ENCODE measurements at places on chromosomes 6 and 20.

- no peak for DNase-seq
Observed at GRCh38 chr6:143698329-143698728, 20.6 kb downstream of the PHACTR2 start.

- no peak for DNase-seq
Observed at GRCh38 chr20:49380337-49380780, 102.1 kb downstream of the KCNB1 start.

GRCh38 chr20:45337367-45338120, 10.7 kb downstream of the SDC4 start:
- DNase-seq: no peak

DNA sequence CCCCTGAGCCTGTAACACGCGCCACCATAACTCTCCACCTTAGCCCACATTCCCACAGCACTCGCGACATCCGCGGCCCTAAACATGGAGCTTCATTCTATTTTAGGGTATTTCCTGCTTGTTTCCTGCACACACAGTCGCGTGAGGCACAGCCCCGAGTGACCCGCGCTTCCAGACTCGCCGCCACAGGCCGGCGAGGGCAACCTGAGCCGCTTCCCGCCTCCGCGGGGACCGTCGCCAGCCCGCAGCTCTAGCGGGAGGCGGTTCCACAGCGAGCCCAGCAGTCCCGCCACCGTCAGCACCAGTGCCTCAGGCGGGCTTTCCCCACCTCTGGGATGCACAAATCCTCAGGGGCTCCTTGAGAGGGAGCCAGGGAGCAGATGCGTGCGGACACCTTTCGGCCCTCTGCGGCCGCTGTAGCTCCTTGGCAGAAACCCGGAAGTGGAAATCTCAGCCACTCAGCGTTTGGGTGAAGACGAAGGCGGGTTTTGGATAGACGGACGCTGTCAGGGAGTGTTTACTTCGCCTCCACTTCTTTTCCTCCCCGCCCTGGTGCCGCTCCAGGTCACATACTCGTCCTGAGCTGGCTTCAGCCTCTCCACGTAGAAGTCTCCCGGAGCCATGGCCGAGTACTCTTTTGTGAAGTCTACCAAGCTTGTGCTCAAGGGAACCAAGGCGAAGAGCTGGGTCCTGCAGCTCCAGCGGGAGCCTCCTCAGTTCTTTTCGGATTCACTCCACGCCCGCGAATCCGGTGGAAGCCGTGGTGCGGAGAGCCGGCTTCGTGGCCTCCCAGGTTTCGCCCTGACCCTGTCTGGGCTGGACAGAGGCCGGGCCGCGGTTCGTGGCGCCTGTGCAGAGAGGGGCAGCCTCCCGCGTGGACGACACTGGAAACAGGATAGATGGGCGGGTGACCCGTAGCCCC, 2177.4 kb upstream of the DEFB115 start:
- peak; percentile 97 for DNase-seq

- DNase-seq: no peak
Observed at GRCh38 chr20:44435630-44436335, 39.9 kb upstream of the TTPAL start.

DNA sequence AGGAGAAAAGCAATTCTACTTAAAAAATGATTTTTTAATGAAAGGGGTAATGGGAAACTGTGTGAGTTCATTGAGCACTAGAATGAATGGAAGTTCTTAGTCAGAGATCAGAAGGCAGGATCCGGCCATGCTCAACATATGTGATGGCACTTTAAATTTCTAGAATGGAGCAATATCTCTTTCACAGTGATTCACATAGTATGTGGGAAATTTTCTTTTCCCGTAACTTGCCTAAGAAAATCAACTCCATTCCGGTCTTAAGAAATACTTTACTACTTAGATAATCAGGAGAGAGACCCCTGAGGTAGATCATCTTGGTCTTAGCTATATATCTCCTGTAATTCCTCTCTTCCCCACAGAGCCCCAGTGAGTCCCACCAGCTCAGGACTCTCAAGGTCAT, 131.8 kb downstream of the SCML4 start:
- no peak for DNase-seq

- peak; percentile 14 for DNase-seq
Observed at GRCh38 chr6:90288404-90288803, 8.2 kb downstream of the BACH2 start.

DNA sequence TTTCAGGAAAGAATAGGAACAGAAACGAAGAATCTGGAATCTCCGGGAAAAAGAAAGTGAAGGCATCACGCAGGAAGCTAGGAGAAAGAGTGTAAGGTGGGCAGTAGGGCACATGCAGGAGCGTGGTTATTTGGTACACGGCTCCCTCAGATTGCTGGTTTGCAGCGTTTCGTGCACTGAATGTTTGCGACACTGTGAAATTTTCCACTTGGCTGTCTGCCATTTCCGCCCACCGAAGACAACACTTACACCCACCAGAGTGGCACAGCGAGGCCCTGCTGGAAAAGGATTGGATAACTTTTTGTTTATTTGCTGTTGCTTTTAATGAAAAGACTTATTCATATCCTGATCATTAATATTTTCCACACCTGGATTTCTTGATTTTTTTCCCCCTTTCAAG, 248.3 kb downstream of the GMPR start:
- no peak for DNase-seq

DNA sequence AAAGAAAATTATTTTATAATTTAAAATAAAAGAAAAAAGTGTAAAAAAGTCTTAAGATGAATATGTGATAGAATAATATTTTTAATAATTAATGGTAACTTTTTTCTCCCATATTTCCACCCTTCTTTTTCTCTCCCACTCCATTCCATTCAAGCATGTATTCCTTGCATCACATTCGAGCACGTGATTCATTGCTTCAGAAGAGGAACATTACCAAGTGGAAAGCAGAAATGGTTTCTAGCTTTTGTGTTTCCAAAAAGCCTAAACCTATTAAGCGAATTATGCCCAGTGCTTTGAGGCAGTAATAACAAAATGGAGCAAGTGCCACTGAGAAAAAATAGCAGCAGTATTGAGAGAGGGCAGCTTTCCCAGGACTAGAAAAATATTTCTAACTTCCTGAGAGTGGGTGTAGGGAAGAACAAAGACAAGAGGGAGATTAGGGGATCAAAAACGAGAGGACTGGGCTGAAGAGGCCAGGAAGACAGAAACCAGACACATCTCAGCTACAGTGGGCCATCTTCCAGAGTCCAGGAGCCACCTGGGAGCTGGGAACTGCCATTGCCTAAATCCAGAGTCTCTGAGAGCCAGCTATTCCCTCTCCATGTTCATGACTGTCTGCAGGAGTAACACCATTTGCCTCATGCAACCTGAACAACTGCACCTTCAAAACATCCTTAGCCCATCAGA, 15.0 kb upstream of the AKIRIN2 start:
- no peak for DNase-seq

DNA sequence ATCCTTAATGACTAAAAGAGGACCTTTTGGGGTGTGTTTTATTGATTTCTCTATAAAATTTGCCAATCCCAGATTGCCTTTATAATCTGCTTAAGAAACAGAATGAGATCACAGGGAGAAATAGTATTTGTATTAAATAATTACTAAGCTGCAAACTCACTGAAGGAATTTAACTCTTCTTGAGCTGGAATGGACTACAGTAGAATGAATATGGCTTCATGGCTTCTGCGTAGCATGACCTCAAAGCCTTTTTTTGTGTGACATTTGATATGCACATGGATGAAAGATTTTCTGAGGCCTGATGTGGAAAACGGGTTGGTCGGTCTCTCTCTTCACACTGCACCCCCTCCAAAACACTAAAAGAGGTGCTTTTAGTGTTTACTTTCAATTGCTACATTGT, 115.9 kb downstream of the QKI start:
- no peak for DNase-seq

DNA sequence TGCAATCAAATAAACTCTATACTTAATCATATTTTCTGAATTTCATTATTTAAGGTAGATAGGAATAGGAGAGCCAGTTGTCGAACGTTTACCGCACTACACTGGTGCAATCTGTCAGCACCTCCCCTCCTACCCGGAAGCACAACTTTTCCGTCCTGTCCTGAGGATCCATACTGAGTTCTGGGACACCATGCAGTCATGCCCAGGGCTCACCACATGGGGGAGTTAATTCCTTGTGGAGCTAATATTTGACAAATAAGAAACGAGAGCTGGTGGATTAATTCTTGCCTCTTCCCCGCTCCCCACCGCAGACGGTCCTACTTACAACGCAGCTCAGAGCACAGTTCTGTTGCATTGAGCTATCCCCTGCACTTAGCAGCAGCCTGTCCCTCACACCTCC, 107.7 kb upstream of the RALGAPA2 start:
- peak; percentile 21 for DNase-seq

- no peak for DNase-seq
Observed at GRCh38 chr20:2219481-2220006, 76.3 kb upstream of the TGM3 start.

DNA sequence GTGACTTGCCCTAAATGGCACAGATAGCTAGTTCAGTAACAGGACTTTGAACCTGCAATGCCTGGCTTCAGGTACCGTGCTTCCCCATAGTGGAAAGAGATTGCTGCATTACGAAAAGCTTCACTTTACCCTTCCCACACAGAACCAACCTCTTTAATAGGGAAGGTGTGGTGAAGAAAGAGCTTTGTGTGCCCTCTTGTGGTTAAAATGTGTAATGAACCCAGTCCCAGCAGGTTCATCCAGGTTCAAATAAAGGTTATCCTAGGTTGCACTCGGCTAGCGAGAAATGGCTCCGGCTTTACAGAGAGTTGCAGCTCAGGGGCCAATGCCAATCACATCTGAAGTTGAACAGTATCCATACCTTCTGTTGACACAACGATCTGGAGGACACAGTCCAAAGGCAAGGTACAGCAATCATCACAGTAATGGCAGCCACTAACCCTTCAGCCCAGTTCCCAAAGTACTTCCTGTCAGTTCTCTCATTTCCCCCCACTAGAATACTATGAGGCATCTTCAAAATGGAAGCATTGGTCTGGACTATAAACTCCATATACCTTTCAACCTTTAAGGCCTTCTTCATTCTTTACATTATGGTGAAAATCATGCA, 3.0 kb downstream of the DEFB115 start:
- DNase-seq: peak; percentile 47

DNA sequence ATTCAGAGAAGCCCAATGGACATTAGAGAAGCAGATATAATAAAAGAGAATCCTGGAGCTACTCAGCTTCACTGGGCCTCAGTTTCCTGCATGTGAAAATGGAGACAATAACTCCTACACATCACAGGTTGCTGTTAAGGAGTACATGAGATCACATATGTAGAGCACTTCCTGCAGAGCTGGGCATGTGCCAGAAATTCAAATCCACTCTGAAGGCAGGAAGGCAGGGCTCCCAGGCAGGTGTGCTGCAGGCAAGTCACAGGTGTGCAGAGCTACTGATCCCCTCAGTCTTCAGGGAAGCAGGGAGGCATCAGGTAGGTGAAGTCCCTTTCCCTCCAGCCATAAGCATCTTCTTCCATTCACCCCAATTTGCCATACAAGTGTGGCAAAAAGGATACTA, 48.0 kb downstream of the DST start:
- DNase-seq: peak; percentile 86

GRCh38 chr6:113625850-113626249, 231.3 kb upstream of the MARCKS start:
- DNase-seq: no peak

DNA sequence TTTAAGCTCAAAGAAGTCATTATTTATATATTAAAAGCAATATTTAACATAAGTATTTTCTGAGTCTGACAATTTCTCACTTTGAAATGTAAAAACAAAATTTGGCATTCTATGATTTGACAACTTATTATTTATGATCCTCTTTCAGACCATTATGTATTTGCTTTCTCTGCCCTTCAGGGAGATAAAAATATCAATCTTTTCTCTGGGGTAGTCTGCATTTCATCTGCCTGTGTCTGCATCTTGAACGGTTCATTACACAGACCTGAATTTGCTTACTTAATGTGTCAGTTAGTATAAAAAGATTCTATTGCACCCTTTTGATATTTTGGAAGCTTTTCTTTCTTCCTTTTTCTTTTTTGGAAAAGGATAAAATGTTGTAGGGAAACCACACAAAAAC, 354.0 kb upstream of the RGS17 start:
- no peak for DNase-seq

DNA sequence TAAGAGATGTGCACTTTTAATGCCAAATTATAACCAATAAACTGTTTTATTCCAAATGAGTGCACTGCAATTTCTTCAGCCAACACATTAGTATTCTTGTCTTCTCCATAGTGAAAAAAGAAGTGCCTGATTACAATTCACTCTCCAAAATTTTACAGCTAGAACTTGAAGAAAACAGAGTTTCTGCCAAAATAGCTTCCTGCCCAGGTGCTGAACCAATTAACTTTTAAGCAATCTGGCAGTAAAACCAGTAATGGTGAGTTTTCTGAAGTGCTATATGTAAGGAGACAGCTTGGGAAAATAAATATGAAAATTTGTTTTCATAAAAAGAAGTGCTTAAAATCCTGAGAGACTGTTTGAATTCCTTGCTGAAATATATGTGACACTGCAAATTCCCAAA, 266.0 kb upstream of the NT5E start:
- DNase-seq: no peak

GRCh38 chr6:26594730-26595632, 1.8 kb upstream of the ABT1 start:
- DNase-seq: peak; percentile 35

DNA sequence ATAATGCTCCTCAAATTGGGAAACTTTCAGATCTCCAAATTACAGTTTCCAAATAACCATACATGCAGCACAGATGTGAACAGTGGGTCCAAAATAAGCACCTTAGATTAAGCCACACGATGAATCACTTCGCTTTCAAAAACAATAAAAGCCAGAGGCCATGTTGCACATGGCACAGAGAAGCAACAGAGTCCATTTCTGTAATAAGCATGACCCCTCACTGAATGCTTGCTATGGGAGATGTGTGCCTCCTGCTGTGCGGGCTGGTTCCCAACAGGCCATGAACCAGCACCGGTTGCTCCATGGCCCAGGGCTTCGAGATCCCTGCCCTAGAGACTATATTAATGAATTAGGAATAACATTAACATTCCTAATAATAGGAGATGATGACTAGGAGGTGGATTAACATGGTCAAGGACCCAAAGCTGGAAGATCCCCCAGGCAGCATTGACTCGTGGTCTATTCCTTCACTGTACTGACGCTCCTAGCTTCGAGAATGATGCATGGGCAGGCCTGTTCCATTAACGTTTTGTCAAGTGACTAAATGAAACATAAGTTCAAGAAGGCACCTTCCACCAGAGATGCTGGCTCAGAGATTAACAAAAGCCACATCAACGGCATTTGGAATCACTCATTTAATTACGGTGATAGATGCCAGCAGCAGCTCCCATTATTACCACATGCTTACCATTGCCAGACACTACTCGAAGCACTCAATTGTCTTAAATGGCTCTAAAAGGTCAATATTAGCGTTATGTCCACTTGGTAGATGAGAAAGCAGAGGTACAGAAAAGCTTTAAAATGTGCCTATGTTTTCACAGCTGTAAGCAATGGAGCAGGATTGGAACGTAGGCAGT, 470.6 kb upstream of the AGPAT4 start:
- no peak for DNase-seq

DNA sequence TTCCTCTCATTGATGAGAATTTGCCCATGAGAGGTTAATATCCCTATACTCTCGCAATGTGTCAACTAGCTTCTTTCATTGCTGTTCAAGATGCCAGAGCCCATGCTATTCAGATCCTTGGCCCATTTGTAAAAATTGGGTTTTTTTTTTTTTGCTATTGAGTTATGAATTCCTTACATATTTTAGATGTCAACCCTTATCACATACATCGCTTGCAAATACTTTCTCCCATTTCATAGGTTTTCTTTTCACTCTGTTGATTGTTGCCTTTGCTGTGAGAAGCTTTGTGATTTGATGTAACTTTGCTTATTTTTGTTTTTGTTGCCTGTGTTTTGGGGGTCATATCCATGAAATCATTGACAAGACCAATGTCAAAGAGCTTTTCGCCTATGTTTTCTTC, 32.2 kb upstream of the IPCEF1 start:
- no peak for DNase-seq
